ENCODE measurements at places on chromosomes 12 and 14.
A peak's percentile ranks its signal among the peaks of the same experiment; 100 is the strongest.

DNA sequence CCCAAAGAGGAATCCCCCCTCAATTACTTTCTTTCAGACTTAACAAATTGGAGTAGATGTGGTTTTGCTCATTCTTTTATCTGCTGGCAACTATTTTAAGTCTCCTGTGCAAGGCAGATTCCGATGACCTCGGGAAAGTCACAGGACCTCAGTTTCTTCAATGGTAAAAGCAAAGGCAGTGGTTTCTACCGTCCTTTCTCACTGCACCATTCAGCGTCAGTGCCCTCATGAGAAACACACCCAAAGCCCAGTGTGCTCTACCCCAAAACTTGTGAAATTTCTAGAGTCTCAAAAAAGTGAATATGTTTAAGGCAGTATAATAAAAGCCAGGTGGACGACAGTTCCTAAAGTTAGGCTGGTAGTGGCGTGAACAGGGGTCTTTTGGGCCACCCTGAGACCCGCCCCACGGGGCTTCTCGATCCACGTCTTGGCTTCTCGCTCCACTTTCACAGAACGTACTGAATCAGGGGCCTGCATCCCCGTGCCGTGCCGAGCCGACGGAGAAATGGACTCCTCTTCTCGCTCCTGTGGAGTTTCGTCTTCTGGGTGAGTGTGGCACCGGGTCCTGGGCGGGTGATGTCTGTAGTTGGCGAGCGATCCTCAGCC lies 1.3 kb upstream of the ARHGAP5 start:
- DNase-seq: peak; percentile 58

DNA sequence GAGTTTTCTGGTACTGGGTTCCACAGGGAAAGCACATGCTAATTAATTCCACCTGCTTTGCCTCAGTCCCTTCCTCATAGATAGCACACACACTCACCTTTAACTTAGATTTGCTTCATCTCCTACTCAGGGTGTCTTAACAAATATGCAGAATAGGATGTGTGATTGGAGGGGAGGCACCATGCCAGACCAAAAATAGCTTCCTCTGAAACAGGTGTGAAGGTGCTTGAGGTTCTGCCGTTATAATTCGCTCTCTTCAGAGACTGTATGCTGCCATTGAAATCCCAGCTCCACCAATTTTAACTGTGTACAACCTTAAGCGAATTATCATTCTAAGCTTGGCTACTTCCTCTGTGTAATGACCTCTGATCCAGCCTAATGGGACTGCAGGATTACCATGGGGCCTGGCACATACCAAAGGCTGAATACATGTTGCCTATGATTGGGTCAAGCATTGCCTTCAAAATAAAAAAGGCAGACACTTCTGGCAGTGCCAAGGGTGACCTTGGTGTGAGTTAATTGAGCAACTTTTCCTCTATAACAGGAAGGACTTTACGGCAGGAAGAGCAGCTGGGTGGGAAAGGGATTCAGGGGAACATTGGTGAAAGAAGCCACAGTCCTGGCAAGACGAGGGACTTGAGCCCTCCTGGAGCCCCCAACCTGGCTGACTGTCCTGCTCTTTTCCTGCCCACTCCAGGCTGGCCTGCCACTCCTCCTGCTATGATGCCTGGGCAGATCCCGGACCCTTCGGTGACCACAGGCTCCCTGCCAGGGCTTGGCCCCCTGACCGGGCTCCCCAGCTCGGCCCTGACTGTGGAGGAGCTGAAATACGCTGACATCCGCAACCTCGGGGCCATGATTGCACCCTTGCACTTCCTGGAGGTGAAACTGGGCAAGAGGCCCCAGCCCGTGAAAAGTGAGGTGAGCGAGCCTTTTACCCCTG lies 9.7 kb downstream of the JDP2 start:
- DNase-seq: no peak

- DNase-seq: peak; percentile 100
Observed at GRCh38 chr14:73458183-73458976, at the start of gene NUMB. Gene NUMB (minus strand): TSS chr14:73458546. CDS start chr14:73355751, 102,795 bp downstream.

- DNase-seq: peak; percentile 86
Observed at GRCh38 chr12:62793256-62794217, 141.4 kb downstream of the PPM1H start.

DNA sequence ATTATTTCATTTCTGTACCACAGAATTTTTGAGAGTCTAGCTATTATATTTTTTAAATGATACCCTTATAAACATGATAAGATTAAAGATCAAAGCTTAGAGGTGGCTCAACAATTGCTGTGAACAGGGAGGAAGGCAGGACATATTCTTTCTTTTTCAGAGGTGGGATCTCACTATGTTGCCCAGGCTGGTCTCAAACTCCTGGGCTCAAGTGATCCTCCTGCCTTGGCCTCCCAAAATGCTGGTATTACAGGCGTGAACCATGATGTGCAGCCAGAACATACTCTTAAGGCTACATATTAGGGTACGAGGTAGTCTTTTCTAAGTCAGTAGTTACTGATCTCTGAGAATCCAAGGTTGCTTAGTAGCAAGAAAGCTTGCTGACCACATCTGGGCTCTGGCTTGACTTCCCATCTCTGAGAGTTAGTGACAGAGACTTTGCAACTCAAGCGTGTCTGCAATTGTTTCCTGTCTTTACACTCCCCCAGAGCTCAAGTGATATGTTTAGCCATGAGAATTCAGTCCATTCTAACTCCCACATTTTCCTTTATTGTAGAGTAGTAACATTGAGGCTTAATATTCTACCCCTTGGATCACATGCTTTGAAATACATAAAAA lies 8.6 kb downstream of the RAB5B start:
- no peak for DNase-seq

- DNase-seq: no peak
Observed at GRCh38 chr12:104667139-104667538, 210.4 kb downstream of the CHST11 start.

DNA sequence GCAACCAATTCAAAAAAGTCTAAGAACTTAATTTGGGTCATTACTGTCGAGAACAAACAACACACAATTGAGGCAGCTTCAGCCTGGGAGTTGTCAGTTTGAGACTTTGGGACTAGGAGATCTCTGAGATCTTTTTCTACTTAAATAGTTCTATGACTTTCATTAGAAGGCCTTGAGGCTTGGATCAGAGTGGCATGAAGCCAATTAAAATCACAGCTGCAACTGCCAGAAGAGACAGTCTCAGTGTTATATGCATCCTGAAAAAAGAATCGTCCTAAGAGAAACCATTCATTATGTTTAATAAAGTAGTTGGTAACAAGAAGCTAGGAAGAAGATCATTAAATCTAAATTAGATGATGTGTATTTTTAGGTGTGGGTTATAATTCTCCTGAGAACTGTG lies 170.8 kb upstream of the RASSF8 start:
- DNase-seq: no peak

DNA sequence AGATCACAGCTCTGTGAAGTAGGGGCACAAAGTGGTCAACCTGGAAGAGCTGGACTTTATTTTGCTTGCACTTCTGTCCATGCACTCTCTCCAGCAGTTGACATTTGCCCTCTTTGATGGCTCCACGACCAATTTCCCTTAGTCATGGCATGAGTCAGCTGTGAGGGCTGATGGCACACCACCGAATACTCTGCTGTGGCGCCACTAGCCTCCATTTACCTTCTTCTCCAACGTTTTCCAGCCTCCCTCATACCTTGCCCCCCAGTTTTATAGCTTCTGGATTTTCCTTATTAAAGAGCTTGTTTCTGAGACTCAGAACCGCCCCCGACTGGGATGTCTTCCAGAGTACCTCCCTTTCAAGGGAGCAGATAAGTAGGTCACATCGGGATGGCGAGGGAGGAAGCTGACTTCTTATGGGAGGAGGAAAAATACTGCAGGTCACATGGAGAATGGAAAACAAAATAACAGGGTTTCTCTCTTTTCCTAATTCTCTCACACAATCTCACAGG lies 17.6 kb downstream of the NINJ2 start:
- no peak for DNase-seq

DNA sequence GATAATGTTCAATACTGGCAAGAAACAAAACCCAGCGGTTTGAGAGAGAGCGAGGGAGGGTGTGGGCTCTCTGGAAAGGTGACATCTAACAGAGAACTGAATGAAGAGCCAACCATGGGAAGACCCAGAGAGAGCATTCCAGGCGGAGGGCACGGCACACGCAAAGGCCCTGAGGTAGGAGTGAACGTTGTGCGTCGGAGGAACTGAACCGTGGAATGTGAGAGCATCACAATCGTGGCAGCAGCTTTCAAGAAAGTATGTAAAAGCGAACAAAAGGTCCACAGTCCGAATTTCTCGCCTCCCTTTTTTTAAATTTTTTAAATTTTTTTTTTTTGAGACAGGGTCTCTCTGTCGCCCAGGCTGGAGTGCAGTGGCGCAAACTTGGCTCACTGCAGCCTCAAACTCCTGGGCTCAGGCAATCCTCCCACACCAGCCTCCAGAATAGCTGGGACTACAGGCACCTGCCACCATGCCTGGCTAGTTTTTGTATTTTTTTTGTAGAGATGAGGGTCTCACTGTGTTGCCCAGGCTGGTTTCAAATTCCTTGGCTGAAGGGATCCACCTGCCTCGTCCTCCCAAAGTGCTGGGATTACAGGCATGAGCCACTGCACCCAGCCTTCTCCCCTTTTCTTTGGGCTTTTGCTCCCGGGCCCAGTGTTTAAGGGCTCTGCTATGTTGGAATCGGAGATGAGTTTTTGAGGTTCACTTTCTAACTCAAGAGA lies 15.3 kb upstream of the SCARB1 start:
- DNase-seq: no peak

GRCh38 chr12:570435-570920 lies 92.8 kb downstream of the NINJ2 start:
- DNase-seq: peak; percentile 97

DNA sequence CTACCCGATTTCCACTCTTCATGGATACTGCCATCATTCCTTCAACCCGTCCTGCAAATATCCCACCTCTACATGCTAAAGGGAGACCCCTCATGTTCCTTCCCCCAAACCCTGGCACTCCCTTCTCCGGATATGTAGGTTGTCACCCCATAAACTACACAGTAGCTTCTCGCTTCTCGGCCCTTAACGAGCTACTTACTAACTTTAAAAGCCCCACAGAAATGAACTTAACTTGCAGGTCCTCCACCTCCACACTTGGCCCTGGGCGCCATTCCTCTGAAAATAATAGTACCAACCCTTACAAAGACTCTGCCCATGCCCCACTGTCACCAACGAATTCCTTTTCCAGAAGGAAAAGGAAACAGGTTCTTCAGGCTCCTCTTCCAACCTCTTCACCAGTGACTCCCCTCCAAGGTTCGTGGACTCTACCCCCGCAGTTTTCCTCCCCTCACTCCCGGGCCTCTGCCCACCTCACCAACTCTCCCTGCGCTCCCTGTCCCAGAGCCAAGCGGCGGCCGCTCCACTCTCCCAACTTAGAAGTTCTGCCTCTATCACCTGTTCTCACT lies 1.2 kb downstream of the SPPL3 start:
- no peak for DNase-seq

GRCh38 chr12:98425859-98426258 lies 89.5 kb upstream of the TMPO start:
- DNase-seq: no peak

GRCh38 chr12:113912760-113913329 lies 53.3 kb downstream of the RBM19 start:
- peak; percentile 77 for DNase-seq

DNA sequence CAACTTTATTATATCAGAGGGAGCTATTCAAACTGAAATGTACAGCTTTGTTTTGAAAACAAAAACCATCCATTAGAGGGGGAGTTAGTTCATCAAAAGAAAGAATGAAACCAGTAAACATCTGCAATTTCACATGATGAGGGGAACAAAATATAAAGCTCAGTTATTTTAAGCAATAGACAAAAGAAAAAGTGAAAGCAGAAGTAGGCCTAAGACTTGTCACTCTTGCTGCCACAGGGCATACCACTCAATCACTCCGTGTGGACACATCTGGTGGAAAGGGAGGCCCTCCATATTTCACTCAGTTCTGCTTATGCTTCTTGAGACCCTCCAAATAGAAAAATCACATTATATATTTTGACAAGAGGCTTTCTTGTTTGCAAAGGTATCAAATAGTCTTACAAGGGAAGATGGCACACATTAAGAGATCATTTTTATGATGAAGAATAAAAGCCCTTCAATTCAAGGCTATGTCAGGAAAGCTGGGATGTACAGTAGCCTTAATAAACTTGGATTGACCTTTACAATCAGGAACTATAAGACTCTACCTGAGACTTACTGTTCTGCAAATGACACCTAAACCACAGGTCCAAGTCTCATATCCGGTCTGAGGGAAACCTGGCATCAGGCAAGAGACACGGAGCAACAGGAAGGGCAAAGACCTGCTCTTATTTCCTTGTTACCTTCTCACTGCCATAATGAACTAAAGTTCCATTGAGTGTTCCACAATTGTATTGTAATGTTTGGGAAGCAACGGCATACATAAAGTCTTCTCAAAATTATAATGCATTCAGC lies 222.5 kb upstream of the GRIP1 start:
- DNase-seq: no peak

DNA sequence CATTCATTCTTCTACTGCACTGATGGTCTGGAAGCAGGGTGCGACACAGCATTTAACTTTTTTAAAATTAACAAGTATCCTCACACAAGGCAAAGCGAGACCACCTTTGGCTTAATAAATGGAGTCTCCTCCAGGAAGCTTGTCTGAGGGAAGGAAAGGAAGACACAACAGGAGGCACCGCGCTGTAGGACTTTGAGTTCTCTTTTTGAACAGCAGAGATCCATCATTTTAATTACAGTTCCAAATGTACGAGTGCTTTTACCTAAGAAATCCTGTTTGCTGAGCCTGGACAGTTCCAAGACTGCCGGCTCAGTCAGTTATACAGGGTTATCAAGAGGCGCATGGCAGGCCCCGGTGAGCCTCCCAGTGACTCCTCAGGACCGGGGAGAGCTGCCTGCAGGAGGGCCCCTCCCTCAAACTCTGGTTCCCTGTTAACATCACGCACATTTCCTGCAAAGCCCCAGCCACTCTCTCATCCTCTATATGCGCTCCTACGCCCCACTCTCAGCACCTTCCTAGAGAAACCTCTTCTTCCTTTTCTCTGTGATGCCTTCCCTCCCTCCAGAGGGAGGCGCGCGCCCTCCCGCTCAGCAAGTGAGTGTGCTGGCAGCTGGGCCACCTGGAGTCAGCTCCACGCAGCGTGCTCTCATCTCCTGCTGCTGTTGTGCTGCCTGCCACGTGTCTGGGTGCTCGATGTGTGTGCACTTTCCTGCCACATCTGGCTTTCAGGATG lies 46.1 kb downstream of the STX2 start:
- DNase-seq: no peak

- no peak for DNase-seq
Observed at GRCh38 chr12:70520847-70521246, 116.4 kb downstream of the PTPRB start.
